NCI-H2107 (cell line): ENCODE measurements at places on chromosomes 5 and 9.

DNA sequence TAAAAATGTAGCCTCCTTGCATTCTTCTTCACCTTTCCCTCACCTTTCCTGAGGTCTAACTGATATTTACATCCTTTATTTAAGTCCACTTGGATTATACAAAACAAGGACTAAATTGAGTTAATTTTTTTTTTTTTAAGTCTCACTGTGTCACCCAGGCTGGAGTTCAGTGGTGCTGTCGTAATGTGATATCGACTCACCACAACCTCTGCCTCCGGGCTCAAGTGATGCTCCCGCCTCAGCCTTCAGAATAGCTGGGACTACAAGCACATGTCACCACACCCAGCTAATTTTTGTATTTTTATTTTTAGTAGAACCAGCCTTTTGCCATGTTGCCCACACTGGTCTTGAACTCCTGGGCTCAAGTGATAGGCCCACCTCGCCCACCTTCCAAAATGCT is 195.3 kb downstream of the BNC2 start:
- no peak for DNase-seq

DNA sequence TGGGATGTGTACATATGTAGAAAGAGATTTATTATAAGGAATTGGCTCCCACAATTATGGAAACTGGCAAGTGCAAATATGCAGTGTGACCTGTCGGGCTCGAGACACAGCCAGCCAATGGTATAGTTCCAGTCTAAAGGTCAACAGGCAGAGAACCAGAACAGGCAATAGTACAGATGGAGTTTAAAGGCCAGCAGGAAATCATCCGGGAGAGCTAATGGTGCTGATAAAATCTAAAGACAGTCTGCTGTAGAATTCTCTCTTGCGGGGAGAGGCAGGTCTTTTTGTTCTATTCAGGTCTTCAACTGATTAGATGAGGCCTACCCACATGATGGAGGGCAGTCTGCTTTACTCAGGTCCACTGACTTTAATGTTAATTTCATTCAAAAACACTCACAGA is 21.8 kb downstream of the ANKRD31 start:
- no peak for DNase-seq

DNA sequence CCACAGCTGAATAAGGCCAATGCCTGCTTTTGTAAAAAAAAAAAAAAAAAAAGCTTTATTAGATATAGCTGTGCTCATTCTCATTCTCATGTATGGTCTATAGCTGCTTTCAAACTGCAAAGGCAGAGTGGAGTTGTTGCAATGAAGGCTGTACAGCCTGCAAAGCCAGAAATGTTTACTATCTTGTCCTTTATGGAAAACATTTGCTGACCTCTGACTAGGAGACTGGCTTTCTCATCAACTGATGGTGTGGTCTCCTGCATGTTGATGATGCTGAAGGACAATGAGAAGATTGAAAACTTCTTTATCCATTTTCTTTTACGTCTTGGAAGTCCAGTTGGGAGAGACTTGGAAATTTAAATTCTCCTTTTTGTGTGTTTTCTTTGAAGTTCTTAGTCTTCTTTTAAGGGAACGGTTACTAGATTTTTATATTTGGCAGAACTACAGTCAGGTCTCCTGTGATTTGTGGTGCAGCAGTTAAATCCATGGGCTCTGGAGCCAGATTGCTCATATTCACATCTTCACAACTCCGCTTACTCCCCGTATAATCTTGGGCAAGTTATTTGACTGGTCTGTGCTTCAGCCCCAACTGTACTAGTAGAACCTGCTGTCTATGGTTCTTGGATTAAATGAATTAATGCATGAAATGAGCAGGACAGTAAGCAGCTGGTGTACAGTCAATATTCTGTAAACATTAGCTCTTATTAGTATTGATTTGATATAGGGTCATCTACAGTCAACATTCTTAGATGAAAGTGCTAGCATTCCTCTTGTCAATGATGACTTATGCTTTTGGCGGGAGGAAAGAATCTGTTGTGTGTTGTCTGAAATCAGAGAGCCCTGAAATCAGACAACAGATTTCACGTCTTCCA is 39.7 kb upstream of the BASP1 start:
- DNase-seq: no peak

DNA sequence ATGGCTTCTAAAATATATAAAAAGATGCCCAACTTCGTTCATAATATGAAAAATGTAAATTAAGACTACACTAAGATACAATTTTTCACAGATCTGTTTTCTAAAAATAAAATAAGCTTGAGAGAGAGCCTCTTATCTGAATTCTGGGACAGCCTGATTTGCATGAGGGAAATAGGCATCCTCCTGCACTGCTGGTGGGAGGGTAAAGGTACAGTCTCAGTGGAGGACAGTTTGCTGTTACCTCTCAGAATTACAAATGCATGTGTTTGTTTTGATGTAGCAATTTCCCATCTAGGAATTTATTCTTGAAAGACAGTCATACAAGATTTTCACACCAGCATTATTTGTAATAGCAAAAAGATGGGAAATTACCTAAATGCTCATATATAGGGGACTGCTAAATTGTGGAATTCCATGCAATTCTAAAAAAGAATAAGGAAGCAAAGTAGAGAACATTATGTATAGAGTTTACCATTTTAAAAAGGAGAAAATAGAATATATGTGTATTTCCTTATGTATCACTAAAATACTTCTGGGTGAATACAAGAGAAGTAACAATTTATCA is 75.7 kb downstream of the ZSWIM6 start:
- no peak for DNase-seq

DNA sequence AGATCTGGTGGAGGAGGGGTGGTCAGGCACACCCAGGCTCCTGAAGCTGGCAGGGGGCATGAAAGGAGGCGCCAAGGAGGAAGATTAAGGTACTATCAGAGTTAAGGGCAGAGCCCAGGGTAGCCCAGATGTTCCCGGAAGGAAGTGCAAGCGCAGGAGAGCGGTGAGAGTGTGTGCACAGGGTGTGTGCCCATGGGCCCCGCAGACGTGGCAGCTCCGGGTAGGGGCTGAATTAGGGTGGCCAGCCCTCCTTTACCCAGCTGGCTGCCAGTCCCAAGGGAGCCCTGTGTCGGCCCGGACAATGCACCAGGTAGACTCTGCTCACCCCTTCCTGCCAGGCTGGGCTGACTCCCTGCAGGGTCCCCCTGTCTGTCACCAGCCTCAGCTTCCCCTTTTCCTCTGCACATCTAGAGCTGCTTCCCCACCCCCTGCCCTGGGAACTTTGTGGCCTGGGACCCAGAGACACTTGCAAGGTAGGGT is at the start of gene SMIM33:
TSS of gene SMIM33 (plus strand) at position 184 of the 480 bp plus-strand sequence. CDS start at position 302, 118 bp downstream.
- no peak for DNase-seq

- DNase-seq: no peak
These were observed 99.6 kb downstream of the NSG2 start for GRCh38 chr5:174145091-174145490.

DNA sequence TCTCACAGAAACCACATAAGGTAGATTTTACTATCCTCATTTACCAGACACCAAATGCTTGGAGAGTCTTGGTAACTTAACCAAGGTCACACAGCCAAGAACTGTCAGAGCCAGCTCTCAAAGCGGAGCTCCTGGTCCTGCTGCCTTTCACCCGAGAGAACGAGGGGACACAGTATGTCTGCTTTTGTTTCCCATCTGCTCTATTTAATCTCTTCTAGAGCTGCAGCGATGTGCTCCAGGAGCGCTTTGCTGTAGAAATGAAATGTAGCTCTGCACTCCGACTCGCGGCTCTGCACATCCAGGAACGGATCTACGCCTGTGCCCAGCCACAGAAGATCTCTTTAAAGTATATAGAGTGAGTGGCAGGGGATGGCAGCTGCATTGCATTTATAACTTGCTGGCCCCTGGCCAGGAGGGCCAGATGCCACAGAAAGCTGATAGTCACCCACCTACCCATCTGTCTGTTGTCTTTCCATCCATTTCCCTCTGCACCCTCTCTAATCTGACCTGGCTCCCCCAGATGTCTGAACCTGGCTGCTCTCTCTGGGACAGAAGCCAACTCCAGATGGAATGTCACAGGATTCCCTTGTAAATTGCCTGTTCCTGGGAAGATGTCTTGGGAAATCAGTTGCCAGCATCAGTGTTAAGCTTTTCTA is 21.4 kb upstream of the TRMT10B start:
- no peak for DNase-seq

DNA sequence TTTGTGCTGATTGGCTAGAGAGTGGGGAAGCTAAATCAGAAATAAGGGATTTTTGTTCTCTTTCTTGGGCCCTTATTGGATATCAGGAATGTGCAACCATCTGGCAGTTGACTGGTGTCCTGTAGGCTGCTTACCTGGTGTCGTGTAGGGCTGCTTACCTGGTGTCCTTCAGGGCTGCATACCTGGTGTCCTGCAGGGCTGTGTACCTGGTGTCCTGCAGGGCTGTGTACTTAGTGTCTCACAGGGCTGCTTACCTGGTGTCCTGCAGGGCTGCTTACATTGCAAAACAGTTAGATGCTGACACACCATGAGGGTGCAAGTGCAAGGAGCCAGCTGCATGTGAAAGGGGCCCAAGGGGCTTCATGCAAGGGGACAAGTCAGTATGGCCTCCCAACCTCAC is 249.3 kb downstream of the ICE1 start:
- no peak for DNase-seq

GRCh38 chr9:89885156-89885555 is 280.3 kb downstream of the GADD45G start:
- DNase-seq: no peak

DNA sequence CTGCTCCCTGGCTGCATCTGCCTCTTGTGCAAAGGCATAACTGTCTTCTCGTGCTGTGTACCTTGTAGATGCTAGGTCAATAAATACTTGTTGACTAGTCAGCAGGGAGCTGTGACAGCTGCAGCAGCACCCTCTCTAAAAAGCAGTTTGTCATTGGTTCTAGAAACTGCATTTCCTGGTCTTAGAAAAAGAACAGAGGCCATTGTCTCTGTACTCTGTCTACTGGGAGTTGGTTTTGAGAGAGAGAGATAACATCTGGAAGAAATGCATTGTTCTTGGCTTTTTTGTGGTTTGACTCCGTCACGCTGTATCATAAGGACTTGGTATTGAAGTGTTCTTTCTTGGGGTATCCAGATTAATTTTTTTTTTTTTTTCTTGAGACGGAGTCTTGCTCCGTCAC is 32.3 kb downstream of the SH3GLB2 start:
- DNase-seq: peak; percentile 24

DNA sequence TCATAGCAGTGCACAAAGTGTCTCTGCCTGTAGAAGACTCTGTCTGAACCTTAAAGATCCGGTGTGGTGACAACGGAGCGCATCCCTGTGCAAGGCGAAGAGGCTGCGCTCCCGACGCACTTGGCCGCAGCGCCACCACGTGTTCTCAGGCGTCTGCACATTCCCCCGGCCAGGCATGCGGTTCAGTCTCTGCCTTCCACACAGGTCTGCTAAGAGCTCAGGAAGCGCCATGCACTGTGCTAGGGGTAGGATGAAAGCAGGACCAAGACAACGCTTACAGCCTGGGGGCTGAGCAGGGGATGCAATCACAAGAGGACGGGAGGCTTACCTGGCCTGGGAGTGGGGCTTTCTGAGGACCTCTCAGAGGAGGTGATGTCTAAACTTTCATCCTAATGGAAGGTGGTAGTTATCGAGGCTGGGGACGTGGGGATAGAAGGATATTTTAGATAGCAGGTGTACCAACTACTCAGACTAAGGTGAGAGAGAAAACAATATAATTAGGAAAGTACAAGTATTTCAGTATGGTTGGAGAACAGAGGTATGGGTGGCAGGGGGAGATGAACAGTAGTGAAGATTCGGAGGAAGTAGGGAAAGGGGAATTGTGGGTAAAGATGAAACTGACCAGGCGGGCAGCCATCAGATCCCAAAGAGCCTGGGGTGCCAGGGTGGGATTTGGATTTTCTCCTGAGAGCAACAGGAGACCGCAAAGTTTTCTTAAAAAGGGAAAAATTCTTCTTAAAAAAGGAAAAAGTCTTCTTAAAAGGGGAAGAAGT is 13.3 kb downstream of the CAPSL start:
- no peak for DNase-seq

- no peak for DNase-seq
These were observed 588.9 kb upstream of the TLE4 start for GRCh38 chr9:78982849-78983248.

- no peak for DNase-seq
These were observed 18.6 kb upstream of the TARS1 start for GRCh38 chr5:33422191-33422590.

- DNase-seq: peak; percentile 10
These were observed 68.1 kb downstream of the UBE2R2 start for GRCh38 chr9:33884856-33885701.

GRCh38 chr9:2213830-2214468 is 198.8 kb downstream of the SMARCA2 start:
- no peak for DNase-seq

GRCh38 chr9:33942471-33943083 is 106.1 kb downstream of the UBAP2 start:
- DNase-seq: no peak

DNA sequence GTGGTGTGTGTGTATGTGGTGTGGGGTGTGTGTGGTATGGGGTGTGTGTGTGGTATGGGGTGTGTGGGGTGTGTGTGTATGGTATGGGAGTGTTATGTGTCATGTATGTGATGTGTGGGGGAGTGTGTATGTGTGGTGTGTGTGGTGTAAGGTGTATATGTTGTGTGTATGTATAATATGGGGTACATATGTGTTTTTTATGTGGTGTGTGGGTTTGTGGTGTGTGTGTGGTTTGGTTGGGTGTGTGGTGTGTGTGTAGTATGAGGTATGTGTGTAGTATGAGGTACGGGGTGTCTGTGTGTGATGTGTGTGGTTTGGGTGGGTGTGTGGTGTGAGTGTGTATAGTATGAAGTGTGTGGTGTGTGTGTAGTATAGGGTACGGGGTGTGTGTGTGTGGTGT is 11.4 kb downstream of the ECSCR start:
- no peak for DNase-seq

DNA sequence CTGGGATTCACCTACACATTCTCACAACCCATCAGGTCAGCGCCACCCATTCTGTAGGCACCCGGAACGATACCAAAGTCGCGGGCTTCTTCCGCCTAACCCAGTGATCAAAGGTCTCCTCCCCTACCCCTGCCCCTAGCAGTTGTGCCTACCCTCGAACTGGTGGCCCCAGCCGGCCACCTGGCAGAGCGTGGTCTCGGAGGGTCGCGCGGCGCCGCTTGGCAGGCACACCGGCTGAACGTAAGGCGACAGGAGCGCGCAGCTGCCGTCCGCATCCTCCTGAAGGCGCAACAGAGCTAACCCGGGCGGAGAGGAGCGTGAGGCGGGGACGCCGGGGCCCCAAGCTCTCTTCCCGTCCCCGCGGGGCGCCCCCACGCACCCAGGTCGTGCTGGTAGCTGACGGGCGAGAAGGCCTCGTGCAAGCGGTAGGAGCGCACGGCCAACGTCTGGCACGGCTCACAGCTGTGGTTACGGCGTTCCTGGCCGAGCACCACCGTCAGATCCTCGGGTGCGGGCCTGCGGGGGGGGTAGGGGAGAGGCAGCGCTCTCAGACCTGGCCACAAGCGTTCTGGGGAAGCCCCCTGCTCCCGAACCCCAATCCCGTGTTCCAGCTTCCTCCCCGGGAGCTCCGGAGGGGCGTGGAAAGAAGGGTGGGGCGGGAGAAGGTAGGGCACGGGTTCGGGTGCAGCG is 2.8 kb upstream of the PFN3 start:
- no peak for DNase-seq

GRCh38 chr9:250625-251024 is 36.0 kb downstream of the DOCK8 start:
- DNase-seq: no peak

- no peak for DNase-seq
These were observed 182.9 kb downstream of the DRD1 start for GRCh38 chr5:175261037-175261436.
